Thymus (tissue), 14 donors: ENCODE measurements at places on chromosomes 1 and 21. TPM values are rescaled to one million over a fixed set of nuclear protein-coding genes. Genes with fewer than 3 reads are reported as not detected.

Gene ARHGEF10L
- 1.9 TPM for total RNA-seq

Gene SELE
- total RNA-seq: 2.8 TPM

Gene OR10Z1
- under 0.01 TPM for total RNA-seq

Gene MYBPH
- 0.99 TPM for total RNA-seq

Gene MFSD2A
- total RNA-seq: 2.3 TPM

Gene A3GALT2
- total RNA-seq: not detected

Gene CACNA1S
- total RNA-seq: 0.09 TPM

Gene RGS4
- total RNA-seq: 0.66 TPM

Gene BNIPL
- total RNA-seq: 0.52 TPM

Gene SPATA45
- total RNA-seq: 0.33 TPM

Gene SDHB
- 122 TPM for total RNA-seq
